ENCODE measurements at places on chromosomes 5 and 9.
A peak's percentile ranks its signal among the peaks of the same experiment; 100 is the strongest.

GRCh38 chr9:2255128-2255527, 240.0 kb downstream of the SMARCA2 start:
- peak; percentile 61 for DNase-seq

GRCh38 chr9:13661014-13661413, 381.5 kb upstream of the MPDZ start:
- DNase-seq: no peak

GRCh38 chr5:122741681-122742080, 33.2 kb upstream of the SNX2 start:
- DNase-seq: no peak

DNA sequence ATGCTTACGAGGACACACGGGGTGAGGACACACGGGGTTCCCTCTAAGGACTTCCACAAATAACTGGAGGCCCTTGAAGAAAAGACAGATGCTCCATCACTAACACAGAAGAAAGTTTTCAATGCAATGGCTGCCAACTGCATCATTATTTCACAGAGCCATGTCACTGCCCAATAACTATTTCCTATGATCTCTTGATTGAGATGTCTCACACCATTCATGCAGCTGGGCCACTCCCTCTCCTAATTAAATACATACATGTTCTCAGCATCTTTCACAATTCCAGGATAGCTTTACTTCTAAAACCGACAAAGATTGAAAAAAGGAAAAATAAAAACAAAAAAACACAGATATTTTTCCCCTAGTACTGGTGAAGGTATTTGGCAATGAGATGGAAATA, 650.8 kb downstream of the SEMA5A start:
- no peak for DNase-seq

DNA sequence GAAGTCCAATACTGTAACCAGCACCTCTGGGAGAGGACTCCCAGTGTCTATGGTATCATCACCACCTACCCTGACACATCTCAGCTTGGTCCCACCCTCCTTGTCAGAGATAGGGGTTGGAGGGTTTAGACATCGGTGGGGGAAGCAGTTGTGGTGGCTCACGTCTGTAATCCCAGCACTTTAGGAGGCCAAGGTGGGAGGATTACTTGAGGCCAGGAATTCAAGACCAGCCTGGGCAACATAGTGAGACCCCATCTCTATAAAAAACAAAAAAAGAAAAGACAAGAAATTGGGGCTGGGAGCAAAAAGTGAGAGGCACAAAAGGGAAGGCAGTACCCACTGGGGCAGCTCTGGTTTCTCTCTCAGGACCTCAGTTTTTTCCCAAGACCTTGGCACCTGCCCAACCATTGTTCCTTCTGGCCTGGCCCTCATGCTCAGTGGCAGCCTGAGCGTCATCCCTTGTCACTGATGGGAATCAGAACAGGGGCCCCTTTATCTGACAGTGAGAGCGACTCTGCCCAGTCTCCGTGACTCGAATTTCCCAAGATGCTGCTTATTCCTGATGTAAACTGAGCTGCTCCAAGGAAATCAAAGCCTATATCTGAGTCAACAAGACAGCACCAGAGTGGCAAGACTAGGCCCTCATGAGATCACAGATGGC, 80.5 kb upstream of the HSPA9 start:
- DNase-seq: no peak

- no peak for DNase-seq
Measured at GRCh38 chr5:94700592-94700991, 82.1 kb downstream of the SLF1 start.

GRCh38 chr9:95078511-95078910, 239.0 kb downstream of the FANCC start:
- DNase-seq: no peak

GRCh38 chr9:97954550-97954989, 16.6 kb upstream of the HEMGN start:
- DNase-seq: peak; percentile 61

All from NCI-H146 (cell line).